ENCODE measurements at places on chromosomes 4 and X. TPM values are rescaled to one million over a fixed set of nuclear protein-coding genes. Genes with fewer than 3 reads are reported as not detected.
A peak's percentile ranks its signal among the peaks of the same experiment; 100 is the strongest.

DNA sequence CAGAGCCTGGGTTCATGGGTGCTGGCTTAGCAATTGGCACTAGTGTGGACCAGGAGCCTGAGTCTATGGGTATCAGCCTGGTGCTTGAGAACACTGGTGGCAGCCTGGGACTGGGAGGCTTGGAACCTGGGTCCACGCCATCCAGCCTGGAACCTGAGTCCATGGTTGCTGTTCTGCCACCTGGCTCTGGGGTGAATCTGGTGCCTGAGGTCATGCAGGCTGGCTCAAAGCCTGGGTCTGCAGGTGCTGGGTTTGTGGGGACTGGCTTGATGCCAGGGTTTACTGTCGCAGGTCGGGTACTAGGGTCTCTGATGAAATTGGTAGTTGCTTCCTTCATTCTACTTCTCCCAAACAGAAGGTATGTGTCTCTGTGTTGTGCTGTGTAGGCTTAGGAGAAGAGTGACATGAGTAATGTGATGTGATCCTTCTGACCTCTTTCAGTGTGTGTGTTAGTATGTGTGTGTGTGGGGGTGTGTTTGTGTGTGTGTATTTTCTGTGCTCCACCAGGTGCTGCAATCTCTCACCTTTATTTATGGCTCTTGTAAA, 517.0 kb upstream of the EPHA5 start:
- no peak for DNase-seq

The EDA2R gene
- 7.6 TPM for total RNA-seq

- DNase-seq: peak; percentile 50
Observed at GRCh38 chrX:40273356-40274050, 175.7 kb upstream of the BCOR start.

GRCh38 chrX:3598709-3599108, 114.7 kb downstream of the PRKX start:
- DNase-seq: no peak

The RBM46 gene
- not detected for total RNA-seq

The WDR1 gene
- total RNA-seq: 382 TPM

DNA sequence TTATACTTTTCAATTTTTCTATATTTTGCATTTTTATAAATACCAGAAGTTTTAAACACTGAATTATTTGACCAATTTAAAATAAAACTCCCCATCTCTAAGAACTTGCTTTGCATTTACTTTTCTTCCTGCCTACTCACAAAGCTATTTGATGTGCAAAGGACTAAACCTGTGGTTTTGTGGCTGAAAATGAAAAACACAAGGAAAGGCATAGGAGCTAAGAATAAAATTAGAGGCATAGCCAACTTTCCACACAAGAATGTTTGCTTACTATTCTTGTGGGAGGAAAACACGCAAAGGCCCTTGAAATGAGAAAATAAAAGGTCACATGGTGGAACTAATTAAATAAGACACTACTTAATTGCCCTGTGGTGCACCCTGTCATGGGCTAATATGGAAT, 221.2 kb downstream of the KLHL13 start:
- DNase-seq: no peak

The HPSE gene
- 3.5 TPM for total RNA-seq

- DNase-seq: no peak
Observed at GRCh38 chr4:53622739-53623151, 31.5 kb upstream of the LNX1 start.

GRCh38 chr4:26856906-26857277, 3.7 kb upstream of the STIM2 start:
- DNase-seq: no peak

GRCh38 chr4:37594099-37594498, 92.1 kb downstream of the RELL1 start:
- DNase-seq: no peak

DNA sequence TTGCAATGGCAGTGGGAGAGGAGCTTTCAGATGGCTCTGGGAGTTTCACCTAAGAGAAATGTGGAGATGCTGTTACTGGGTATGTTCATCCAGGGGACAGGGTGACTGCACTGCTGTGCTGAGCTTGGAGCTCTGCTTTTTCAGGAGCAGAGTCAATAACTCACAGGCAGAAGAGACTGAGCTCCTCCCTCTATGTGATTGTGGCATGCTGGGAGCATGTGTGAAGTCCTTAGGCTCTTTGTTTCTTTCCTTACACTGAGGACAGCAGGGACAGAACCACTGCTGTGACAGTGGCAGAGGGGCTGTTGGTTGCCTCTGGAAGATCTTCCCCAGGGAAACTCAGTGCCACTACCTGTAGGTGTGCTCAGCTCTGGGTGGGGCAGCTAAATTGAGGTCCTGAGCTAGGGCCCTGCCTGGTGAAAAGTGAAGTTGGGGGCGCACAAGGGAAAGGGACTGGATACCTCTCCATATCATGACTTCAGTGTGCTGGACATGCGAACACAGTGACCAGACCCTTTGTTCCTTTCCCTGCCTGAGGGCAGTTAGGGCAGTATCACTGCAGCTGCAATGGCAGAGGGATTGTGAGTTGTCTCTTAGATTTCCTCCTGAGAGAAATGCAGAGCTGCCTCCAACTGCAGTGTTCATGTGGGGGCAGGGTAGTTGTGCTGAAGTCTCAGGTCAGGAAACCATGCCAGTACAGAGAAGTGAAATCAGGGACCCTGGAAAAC, 156.7 kb downstream of the TENT5D start:
- DNase-seq: no peak

The HSD17B10 gene
- 57.0 TPM for total RNA-seq

DNA sequence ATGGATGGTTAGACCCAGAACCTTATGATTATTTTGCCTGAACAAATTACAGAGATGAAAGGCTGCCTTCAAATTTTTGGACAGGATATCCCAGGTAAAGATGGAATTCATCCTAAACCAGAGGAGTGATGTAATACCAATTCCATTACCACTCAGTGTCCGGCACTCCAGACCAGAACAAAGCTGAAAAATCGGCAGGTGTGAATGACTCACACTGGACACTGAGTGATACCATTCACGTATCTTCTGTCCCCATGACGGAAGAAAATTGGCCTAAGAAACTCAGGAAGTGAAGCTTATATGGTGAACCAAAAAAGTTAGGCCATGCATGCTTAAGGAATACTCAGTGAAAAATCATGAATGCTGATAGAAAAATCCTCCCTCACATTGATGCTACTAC, 34.5 kb downstream of the PALLD start:
- DNase-seq: no peak

DNA sequence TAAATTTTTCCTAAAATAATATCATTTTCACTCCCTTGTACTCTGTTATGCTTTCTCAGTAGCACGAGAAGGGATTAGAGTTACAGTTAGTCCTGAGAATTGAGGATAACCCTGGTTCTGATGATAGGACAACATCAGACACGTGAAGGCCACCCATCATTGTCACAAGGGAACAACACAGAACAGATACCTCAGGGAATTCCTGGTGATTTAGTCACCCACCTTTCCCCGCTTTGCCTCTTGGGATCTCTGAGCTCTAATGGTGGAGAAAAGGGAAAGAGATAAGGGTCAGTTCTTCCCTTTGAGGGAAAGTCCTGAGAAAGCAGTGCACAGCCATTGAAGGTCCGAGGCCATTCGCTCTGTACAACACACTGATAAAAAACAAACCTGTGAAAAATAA, 112.3 kb upstream of the GALNT7 start:
- no peak for DNase-seq

GRCh38 chr4:34893382-34893781, 1350.9 kb downstream of the ARAP2 start:
- DNase-seq: no peak

The ZCCHC18 gene
- 1.1 TPM for total RNA-seq

The MAGEA4 gene
- not detected for total RNA-seq

DNA sequence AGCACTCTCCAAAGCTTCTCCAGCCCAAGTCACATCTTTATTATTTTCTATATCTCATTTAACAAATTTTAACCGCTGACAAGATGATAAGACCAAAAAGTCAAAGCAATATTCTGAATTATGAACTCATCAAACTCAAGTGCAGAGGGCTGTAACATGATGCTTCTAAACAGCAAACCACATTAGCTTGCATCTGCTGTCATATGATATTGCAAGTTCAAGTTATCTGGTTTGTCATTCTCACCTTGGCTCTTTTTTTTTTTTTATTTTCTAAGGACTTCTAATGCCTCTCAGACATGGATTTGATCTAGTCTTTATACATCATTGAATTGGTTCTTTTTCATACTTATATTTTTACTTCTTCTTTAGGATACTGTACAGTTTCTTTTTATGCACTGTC, 93.4 kb downstream of the SLC10A7 start:
- DNase-seq: no peak

DNA sequence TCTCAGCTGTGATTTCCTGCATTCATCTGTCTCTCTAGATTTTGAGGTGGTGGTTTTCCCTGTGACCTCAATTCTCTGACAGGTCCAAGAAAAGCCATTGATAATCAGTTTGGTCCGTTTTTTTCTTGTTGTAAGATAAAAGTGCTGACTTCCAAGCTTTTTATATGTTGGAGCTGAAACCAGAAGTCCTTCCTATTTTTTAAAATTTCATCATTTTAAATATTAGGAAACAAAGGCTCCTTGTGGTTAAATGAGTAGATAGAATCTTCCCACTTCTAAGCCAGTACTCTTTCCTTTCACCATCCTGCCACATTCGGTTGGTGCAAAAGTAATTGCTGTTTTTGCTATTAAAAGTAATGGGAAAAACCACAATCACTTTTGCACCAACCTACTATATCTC, 18.3 kb downstream of the RNF175 start:
- DNase-seq: no peak

DNA sequence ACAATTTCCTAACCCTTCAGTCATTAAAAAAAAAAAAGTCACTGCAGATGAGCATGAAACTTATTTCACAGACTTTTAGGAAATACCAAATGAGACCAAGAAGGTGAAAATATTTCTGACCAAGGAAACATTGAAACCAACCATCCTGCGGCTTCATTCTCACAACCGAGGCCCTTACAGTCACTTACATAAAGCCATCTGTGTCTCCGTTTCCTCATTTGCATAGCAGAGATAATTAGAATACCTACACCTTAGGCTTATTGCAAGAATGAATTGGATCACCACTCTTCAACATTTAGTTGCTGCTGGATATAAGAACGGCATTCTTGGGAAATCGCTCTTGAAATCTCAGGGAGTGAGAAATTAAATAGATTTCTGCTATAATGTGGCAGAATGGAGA, 356.2 kb downstream of the HS3ST1 start:
- no peak for DNase-seq

- DNase-seq: no peak
Observed at GRCh38 chrX:16239211-16239610, 71.9 kb downstream of the MAGEB17 start.

GRCh38 chr4:4935974-4936373, 76.5 kb downstream of the MSX1 start:
- no peak for DNase-seq

GRCh38 chrX:6558979-6559378, 24.1 kb upstream of the VCX3A start:
- no peak for DNase-seq

Data from glomerular endothelial cell (primary cell).